Cardiac muscle cell (in vitro differentiated cells and primary cell): ENCODE measurements at places on chromosomes 16 and 17.

- no peak for DNase-seq
These were observed 69.4 kb downstream of the ZDHHC7 start for GRCh38 chr16:84941921-84942320.

DNA sequence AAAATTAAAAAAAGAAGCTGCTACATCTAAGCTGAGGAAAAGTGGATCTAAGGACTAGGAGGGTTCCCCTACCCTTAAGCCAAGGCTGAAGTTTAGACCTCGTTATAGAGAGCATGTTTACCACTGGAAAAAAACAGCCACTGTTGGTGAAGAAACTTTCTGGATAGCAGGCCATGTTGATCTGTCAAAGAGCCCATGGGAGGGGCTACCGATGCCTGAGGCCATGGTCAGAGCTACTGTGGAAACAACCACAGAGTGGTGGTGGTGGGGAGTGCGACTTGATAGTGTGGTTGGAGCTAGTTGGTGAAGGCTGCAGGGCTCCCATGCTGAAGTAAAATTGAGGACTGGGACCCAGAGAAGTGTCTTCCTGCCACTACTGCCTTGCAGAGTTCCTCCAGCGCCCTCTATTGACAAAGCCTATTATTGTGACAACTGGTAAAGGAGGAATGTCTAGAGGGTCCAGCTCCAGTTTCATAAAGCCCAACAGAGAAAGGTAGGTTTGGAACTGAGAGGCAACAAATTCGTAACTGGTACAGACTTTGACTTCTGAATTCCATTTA lies 12.7 kb upstream of the FAM20A start:
- DNase-seq = peak; percentile 79

DNA sequence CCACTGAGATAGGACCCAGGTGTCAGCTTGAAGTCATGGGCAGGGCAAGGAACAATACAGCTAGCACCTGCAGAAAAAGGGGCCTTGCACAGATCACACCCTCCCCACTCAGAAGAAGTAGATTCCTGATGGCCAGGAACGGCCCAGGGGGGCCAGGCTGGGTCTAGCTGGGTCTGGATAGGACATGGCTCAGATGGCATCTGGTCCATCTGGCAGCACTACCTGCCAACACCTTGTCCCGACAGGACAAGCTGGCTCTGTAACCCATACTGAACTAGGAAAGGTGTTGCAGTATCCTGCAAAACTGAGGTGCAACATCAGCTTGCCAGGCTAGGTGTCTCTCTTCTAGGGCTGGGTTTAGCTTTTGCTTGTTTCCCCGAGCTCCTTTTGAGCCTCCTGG lies 38.9 kb upstream of the GFOD2 start:
- DNase-seq = no peak

GRCh38 chr16:25065899-25066298 lies 45.6 kb upstream of the LCMT1 start:
- DNase-seq = no peak

DNA sequence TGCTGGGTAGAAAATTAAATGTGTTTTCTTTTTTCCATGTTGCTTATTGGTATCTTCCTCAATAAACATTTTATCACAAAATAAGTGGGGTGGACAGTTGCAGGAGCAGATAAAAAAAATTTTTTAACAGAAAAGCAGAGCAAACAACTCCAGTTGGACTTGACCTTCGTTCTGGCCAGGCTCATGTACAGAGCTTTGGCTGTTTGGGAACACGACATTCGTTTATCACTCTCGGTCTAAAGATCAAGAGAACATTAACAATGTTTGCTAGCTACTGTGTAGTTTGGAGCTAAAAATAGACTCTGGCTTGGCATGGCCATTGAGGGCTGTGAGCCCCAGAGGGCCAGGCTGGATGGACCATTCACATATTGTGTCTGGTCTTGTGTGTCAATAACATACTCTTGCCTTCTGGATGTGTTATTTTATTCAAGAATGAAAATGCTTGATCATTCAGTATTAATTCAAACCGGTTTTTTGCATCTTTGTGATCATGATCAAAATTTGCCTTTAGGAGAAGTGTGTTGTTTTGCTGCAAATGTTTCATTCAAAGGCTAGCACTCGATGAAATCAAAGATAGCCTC lies 56.6 kb downstream of the TMEM186 start:
- DNase-seq = peak; percentile 50

GRCh38 chr16:1146409-1146808 lies 6.5 kb upstream of the CACNA1H start:
- DNase-seq = no peak

- DNase-seq = no peak
These were observed 42.6 kb upstream of the CHMP6 start for GRCh38 chr17:80948976-80949450.

- DNase-seq = no peak
These were observed 80.0 kb downstream of the PCTP start for GRCh38 chr17:55830699-55831471.

- DNase-seq = no peak
These were observed 22.5 kb upstream of the ICAM2 start for GRCh38 chr17:64042700-64043485.

DNA sequence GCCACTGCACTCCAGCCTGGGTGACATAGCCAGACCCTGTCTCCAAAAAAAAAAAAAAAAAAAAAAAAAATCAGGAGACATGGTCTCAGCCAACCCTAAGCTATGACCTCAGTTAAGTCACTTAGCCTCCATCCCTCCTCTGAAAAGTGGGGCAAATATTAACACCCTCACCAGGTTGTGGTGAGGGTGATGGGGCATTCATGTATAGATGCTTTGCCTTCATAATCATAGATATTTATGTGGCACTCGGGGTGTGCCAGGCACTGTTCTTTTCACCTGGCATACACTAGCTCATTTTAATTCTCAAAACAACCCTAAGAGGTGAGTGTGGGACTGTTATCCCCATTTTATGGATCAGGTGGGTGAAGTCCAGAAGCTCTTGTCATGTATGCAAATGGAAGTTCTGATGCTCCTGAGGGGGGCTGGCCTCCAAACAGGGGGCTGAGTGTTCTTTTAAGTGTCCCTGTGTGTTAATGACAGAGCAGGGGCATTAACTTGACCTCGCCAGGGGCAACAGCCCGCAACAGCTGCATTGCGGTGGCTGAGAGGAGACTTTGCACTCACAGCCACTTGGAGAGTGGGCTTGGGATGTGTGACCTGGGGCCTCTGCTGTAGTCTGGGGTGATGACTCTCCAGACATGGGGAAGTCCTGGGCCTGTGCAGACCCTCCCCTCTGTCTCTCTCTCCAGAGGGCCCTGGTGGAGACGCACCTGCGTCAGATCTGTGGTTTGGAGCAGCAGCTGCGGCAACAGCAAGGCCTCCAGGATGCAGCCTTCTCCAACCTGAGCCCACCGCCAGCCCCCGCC lies 4.1 kb downstream of the TBKBP1 start:
- no peak for DNase-seq

DNA sequence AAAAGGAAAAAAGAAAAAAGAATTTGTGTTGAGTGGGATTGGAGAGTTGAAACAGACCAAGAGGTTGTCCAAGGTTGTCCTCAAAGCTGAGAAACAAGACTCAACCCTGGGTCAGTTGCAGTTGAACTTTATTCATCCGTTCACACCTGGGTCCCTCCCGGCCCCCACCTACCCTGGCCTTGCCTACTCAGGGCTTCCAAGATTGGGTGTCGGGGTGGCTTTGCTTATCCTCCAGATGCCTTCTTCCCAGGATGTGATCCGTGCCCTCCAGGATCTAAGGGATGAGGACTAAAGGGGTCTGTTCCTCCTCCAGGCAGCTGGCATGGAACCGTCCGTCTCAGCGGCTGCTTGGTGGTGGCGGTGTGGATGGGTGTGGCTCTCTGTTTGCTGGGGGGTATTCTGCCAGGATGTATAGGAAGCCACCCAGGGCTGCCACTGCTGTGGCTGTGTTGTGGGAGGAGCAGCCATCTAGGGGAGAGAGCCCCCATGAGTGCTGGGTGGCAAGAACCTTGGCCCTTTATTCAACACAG lies 10.3 kb upstream of the NAGPA start:
- DNase-seq = no peak

DNA sequence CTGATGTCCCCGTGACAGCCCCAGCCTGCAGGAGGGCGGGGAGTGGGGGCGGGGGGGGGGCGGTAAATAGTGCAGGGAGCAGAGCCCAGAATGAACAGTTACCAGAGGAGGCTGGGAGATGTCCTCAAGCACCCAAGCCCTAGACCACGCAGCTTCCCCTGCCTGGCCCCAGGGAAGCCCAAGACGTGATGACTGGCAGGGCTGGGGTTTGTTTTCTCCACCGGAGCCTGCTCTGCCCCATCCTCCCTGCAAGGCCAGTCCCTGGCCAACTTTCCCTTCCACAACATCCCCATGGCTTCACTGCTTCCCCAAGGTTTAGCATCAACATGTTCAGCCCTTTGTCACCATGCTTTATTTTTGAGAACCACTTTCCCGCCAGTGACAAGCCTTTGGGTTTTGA lies 1.4 kb upstream of the BEAN1 start:
- DNase-seq = no peak

DNA sequence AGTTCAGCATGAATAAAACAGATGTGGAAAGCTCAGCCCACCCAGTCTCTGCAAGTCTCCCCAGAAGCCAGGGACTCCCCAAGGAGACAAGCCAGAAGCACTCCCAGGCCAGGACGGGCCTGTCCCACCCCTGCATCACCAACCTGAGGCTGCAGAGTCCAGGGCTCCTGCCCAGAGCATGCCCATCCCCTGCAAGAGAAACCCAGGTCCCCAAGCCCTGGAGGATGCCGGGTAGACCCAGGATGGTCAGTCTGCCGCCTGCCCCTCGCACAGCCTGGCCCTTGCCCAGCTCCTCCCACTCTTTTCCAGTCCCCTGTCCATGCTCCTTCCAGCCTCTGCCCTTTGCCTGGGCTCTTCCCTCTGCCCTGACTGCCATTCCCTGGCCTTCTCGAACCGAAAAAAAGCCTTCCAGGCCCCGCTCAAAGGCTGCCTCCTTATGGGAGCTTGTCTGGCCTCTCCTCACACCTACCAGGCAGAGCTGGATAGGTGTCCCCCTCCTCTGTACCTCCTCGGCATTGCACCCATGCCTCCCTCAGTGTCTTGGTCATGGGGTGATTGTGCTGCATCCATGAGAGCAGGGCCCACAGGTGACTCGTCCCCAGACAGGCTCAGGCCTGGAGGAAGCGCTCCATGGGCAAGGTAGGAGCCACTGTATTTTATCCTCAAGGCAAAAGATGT lies 44.8 kb downstream of the BEAN1 start:
- no peak for DNase-seq

DNA sequence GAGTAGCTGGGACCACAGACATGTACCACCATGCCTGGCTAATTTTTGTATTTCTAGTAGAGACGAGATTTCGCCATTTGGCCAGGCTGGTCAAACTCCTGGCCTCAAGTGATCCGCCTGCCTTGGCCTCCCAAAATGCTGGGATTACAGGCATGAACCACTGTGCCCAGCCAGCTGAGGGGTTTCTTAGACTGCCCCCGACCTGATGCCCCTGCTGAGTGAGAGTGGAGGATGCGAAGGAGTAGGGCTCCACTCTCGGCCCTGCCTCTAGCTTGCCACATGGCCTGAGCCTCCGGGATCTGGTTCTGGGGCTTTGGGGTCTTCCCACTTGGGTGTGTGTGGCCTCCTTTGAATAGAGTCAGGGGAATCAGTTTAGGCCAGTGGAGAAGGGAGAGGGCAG lies 11.0 kb downstream of the GPR179 start:
- DNase-seq = no peak

GRCh38 chr17:6460531-6461161 lies 16.4 kb downstream of the PIMREG start:
- DNase-seq = no peak

DNA sequence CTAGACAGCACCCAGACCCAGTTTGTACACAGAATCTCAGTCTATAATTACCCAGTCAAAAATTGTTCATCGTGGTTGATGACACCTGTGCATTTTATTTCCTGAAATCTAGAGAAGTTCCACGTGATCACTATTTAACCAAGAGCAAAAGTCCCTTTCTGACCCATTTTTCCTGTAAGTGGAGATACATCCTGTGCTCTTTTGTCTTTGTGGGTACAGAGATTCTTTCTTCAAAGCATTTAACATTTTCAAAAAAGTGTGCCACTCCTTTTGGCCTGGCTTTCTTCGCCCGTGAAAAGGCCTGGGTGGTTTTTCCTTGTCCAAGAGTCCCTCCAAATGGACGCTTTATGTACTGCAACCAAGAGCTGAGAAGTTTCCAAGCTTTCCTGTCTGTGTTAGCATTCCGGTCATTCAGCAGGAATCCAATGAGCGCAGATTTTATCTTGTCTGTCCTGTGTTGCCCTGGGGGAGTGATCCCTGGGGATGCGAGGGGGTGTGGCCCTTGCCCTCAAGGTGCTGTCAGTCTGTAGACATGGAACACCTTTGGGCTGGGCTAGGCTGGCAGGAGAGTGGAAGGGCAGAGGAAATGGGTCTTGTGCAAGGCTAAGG lies 161.1 kb upstream of the CACNG5 start:
- DNase-seq = peak; percentile 71

GRCh38 chr17:76248013-76248782 lies 7.9 kb upstream of the RNF157 start:
- no peak for DNase-seq

GRCh38 chr17:55482591-55483389 lies 28.5 kb downstream of the SMIM36 start:
- DNase-seq = no peak

GRCh38 chr17:35614810-35615209 lies 27.7 kb downstream of the AP2B1 start:
- DNase-seq = no peak

DNA sequence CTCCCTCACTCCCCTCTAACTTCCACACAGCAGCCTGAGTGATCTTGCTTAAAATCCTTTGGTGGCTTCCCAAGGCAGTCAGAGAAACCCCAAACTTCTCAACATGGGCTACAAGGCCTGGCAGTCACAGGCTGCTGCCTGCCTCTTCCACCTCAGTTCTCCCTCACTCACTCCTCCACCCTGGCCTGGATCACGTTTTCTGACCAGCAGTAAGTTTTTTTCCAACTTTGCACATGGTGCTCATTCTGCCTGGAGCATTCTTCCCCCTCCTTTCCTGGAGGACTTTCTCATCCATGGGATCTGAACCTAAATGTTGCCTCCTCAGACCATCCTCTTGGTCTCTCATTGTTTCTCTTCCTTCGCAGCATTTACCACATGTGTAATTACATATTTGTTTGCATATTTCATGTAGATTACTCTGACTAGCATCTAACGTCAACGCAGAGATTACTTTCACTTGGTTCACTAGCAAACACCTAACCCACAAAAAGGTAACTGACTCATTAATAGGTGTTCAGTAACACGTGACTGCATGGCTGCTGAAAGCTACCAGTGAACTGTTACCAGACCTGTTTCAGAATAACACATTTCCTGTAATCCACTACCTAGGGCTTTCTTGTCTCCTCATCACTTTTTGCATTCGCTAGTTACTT lies 17.1 kb downstream of the GNA13 start:
- DNase-seq = no peak
